Activated CD4-positive, alpha-beta T cell treated with anti-CD3 and anti-CD28 coated beads for 36 hours (primary cell): ENCODE measurements at places on chromosomes 6 and 20.

DNA sequence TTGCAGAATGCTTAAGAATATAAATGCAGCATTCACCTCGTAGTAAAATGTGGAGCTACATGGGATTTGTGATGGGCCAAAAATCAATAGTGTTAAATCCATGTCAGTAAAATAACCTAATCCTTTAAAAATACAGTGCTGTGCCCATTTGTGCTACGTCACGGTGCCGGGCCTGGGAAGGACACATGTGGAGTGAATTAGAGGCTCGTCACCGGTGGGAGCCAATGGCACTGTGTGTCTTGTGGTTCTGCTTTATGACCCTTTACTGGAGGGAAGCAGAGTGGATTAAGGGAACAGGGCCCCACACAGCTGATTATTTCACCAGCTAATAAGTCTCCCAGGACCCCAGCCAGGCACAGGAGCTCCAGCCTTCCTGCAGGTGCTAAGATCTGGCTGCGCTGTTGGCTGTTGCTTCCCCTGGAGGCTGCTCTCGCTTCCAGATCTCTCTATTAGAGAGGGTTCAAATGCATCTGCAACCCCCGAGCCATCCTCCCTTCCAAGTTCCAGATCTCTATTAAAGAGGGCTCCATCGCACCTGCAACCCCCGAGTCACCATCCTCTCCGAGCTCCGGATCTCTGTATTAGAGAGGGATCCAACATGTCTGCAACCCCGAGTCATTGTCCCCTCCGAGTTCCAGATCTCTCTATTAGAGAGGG lies 405.8 kb downstream of the CDH4 start:
- no peak for DNase-seq

- DNase-seq: no peak
These were observed 249.7 kb upstream of the AFDN start for GRCh38 chr6:167576828-167577503.

- no peak for DNase-seq
These were observed 649 bp upstream of the LRRC73 start for GRCh38 chr6:43510827-43511163.

DNA sequence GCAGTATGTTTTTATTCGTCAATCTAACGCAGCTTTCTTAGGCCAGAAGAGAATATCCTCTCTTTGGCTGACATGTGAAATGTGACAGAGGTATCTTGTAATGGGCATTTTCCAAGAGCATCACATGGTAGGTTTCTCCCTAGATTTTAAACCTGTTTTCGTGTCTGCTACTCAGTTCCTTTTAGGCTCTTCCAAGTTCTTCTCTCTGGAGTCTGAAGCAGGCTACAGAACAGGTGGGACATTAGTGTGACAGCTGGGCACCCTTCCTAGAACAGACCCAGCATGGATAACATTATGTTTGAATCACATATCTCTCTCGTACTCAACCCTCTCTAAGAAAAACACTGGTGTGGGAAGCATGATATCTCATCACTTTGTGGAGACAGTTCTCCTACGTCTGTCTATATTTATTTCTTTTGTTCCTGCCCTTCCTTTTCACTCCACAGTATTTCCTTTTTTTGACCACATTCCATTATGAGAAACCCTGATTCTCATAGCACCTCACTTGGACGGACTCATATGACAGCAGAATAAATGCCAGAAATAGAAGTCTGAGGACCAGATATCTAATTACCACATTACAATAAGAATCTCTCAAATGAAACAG lies 263.4 kb downstream of the NKAIN2 start:
- no peak for DNase-seq

GRCh38 chr20:32556312-32557184 lies 28.6 kb downstream of the NOL4L start:
- DNase-seq: no peak

- DNase-seq: peak; percentile 50
These were observed 19.0 kb upstream of the BHLHE23 start for GRCh38 chr20:63025534-63026331.

GRCh38 chr20:4880051-4880450 lies 121.3 kb downstream of the SLC23A2 start:
- DNase-seq: no peak

- DNase-seq: no peak
These were observed 121.2 kb downstream of the INSM1 start for GRCh38 chr20:20489054-20489453.

DNA sequence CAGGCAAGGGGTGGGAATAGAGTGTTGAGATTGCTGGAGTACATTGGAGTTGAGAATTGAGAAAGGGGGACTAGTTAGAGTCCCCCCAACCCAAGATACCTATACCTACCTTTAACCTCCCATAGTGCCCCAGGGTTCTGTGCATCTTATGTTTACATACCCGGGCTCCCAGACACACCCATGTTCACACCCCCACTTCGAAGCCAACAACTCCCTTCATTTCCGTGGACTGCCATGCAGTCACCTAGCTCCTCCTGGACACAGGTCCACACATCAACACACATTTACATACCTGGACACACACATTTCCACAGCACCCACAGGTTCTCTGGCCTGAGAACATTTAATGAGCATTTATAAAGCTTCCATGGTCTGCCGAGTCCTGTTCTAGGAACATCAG lies 5.1 kb downstream of the TMEM63B start:
- no peak for DNase-seq

- DNase-seq: peak; percentile 62
These were observed 545 bp downstream of the FNDC1 start for GRCh38 chr6:159169557-159170332.

GRCh38 chr20:4089756-4090487 lies 74.6 kb upstream of the RNF24 start:
- no peak for DNase-seq

- no peak for DNase-seq
These were observed 84.5 kb downstream of the IYD start for GRCh38 chr6:150453357-150453756.

DNA sequence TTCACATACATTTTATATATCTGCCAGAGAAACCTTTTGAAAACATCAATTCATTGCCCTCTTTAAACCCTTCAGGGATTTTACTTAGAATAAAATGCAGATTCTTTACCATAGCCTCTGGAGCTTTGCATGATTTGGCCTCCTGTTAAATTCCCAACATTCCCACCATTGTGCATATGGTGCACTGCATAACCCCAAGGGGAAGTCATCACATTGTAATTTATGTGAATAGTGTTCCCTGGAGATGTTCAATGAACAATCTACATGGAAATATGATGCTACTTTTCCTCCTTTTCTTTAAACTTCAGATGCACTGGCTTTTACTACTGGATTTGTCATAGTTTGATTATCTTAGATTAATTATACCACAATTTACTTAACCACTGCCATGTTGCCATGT lies 94.7 kb downstream of the PHF3 start:
- no peak for DNase-seq

GRCh38 chr6:75349262-75349984 lies 64.8 kb upstream of the TMEM30A start:
- peak; percentile 6 for DNase-seq

DNA sequence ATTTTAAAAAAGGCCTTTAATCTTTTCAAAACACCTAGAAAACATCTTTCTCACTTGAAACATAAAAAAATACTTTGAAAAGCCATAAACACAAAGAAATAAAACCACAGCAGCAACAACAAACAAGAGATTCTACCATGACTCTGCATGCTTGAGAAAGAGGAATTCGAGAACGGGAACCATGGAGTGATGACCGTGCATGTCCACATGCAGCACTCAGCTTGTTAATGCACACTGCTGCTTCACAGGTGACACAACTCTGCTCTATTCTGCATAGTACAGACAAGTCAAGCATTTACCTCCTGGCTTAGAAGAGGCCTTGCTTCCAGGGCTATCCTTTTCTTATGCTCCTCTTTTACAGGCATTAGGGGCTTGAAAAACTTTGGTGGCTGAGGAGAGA lies 64.9 kb upstream of the NUP153 start:
- DNase-seq: no peak

DNA sequence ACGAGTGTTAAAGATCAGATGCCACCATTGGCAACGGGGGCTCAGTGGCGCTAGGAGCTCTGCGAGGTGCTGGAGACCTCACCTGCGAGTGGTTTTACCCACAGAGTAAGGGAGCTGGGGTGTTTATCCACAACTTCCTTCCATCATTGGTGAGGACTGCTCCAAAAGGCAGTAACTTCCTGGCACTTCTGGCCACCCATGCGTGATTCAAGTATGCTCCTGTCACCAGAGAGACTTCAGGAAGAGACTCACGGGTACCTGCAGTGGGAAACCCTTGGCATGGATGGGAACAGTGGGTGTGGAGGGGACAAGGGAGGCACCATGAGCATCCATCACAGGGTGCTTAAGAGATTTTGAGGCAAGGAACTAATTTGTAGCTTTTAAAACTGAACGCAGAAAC lies 53.2 kb downstream of the RIN2 start:
- no peak for DNase-seq

DNA sequence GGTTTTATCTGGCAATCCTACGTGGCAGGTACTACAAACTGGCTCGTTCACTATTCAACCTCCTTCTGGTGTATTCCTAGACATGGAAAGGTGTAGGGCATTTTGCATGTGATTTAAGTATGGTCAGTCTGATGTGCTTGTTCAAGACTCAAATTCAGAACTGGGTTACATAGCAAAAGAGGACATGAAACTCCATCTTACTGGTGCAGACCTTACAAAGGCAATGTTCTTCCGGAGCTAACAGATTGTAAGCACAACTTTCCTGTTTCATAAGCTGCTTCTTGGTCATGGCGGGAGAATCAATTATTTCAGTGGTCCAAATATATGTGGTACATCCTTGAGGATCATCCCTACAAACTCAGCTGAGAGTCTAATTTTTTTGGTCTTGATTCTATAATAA lies 703.4 kb downstream of the EPM2A start:
- no peak for DNase-seq

GRCh38 chr6:33672808-33673207 lies 38.7 kb downstream of the UQCC2 start:
- no peak for DNase-seq

GRCh38 chr6:74578339-74578738 lies 627.5 kb downstream of the COL12A1 start:
- no peak for DNase-seq

DNA sequence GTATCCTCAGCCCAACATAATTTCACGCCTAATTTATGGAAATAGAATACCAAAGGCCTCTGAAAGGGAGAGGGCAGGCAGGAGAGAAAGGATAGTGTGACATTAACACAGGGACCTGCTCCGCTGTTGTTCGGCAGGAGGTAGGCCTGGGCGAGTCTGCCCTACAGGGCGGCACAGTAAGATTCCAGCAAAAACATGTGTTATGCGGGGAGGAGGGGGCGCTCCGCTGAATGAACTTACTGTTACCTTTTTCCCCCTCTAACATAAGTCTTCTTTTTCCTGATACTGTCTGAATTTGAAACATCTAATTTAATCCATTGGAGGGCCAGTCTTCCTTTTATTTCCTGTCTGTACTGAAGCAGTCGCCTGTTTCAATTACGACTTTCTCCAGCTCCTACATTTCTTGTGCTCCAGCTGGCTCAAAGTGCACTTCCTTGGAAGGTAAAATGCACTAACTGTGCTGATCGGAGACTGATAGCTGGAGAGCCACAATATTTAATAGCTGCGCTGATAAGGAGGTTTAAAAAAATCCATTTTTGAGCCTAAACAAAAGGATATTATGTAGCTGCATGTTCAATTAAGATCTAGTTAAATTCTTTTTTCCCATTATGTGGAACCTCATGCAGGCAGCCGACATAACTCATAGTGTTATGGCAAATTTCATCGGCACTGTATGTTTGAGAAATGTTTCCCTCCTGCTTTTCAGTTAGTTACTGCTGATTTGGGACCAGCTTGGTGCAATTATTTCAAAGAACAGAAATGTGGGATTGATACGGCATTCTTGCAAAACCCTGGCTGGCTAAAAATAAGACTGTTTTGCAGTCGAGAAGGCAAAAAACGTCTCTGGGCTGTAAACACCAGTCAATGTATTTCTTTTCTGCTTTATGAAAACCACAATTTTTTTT lies 193.0 kb downstream of the FOXC1 start:
- DNase-seq: no peak

DNA sequence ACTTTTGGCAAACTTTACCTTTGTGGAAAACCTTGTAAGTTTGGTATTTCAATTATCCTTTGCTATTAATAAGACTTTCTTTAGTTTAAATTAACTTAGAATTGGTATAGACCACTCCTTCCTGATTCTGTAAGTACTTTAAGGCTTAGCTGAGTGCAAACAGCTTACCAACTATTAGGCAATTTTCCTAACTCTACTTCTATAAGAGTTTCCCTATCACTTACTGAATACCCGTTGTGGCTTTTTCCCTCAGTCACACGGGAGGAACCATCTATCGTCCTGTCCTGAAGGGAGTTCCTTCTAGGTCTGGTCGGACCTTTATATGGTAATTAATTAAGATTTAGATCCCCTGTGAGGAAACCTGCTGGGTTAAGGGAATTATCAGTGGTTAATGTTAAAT lies 9.6 kb downstream of the SLC35A1 start:
- no peak for DNase-seq

DNA sequence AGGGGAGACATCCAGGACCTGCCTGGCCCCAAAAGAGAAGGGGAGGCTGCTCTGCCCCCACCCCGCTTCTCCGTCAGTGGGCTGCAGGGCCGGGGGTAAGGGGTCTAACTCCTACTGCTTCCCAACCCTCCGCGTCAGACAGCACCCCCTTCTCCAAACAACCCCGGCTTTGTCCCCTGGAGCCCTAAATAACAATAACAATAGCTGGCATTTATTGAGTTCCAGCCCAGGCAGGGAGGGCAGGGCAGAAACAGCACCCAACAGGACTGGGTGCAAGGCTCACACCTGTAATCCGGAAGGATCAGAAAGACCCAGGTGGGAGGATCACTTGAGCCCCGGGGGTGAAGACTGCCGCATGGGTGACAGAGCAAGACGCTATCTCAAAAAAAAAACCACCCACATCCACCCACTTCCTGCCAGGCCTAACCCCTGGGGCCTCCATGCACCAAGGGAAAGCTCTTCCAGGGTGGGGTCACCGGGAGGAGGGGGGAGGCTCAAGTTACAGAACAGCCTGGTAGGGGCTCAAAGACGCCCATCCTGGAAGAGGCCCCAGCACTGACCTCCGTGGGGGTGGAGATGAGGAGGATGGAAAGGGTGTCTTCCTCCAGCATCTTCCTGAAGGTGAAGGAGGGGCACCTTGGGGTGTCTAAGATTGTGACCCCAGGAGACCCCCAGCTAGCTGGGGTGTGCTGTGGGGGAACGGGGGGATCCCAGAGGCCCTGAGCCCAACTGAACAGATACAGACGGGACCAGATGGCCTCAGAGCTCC lies 1.3 kb upstream of the FNDC11 start:
- DNase-seq: peak; percentile 54

- no peak for DNase-seq
These were observed 140.4 kb downstream of the PHACTR3 start for GRCh38 chr20:59744756-59745155.

DNA sequence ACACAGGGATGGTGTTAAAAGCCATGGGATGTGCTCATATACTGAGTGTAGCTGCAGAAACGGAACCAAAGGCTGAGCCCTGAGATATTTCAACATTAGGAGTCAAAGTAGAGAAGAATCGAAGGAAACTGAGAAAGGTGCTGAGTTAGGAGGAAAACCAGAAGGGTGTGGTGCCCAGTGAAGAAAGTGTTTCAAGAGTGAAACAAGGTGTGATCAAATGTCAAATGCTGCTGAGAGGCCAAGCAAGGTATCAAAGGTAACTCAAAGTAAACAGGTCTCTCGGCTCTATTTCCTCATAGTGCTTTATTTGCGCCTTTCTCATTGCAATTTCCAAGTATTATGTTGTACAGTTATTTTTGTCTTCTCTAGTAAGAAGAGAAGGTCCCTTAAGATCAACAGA lies 94.1 kb downstream of the PRDM1 start:
- DNase-seq: no peak
